ENCODE measurements at places on chromosomes 3 and 15. TPM values are rescaled to one million over a fixed set of nuclear protein-coding genes. Genes with fewer than 3 reads are reported as not detected.
A peak's percentile ranks its signal among the peaks of the same experiment; 100 is the strongest.

DNA sequence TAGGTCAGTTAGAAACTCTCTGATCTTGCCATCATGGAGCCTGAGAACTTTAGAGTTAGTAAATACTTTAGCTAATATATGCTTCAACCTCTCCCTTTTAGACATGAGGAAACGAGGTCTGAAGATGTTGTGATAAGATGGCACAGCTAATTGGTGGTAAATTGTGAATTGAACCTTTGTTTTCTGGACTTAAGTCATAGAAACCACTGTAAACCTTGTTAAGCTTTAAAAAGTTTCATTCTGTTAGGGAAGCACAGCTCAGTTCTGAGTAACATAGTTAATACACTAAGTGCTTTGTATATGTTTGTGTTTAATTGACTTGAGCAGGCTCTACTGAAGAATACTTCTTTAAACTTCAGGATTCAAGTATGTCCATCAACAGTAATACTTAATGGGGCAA, 108.6 kb downstream of the AKAP13 start:
- no peak for DNase-seq
- H3K36me3 ChIP-seq: peaks cover 4% of the 10 kb centered on the region
- H3K27me3 ChIP-seq: no peaks in the 10 kb centered on the region
- no peak overlapping the region for H3K27ac ChIP-seq

The CACNA2D3 gene
- total RNA-seq: not detected

GRCh38 chr3:101886626-101887025, 37.3 kb downstream of the NFKBIZ start:
- H3K4me1 ChIP-seq: peaks cover 12% of the 10 kb centered on the region
- H3K4me3 ChIP-seq: no peak overlapping the region
- no peak for DNase-seq
- no peak overlapping the region for H3K27ac ChIP-seq
- no peaks in the 10 kb centered on the region for H3K36me3 ChIP-seq

GRCh38 chr3:105774444-105775180, 94.2 kb downstream of the CBLB start:
- DNase-seq: no peak
- H3K4me3 ChIP-seq: no peak overlapping the region
- no peaks in the 10 kb centered on the region for H3K27me3 ChIP-seq
- peaks cover 74% of the 10 kb centered on the region for H3K4me1 ChIP-seq
- peak overlapping the region; percentile 26 for H3K27ac ChIP-seq
- H3K36me3 ChIP-seq: peaks cover 46% of the 10 kb centered on the region

All from activated naive CD4-positive, alpha-beta T cell treated with anti-CD3 and anti-CD28 coated beads for 36 hours (primary cell).